ENCODE measurements at places on chromosomes 12 and 14.

DNA sequence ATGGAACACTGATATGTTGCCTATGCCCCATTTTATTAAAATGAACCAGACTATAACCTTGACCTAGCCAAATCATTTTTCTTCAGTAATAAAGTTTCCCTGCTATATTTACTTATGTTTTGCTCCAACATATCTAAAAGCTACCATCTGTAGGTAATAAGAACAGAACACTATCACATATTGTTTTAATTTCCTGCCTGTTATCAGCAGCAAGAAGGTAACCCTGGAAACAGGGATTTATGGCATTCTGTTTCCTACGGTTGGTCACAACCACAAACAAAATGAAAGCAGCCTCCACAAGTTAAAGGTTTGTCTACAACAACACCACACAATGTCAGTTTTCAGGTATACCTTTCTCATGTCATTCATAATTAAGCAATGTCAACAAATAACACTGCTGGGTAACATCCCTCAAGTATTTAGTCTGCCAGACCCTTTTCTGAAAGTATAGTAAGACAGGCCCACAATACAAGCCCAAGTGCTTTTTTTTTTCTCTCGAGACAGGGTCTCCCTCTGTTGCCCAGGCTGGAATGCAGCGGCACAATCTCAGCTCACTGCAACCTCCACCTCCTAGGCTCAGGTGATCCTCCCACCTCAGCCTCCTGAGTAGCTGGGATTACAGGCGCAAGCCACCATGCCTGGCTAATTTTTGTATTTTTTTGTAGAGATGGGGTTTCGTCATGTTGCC is 25.5 kb downstream of the GCH1 start:
- DNase-seq, result no peak

GRCh38 chr14:102442241-102443211 is 67.0 kb downstream of the ANKRD9 start:
- DNase-seq, result no peak

- DNase-seq, result no peak
Observed at GRCh38 chr12:28824849-28825248, 324.2 kb upstream of the FAR2 start.

DNA sequence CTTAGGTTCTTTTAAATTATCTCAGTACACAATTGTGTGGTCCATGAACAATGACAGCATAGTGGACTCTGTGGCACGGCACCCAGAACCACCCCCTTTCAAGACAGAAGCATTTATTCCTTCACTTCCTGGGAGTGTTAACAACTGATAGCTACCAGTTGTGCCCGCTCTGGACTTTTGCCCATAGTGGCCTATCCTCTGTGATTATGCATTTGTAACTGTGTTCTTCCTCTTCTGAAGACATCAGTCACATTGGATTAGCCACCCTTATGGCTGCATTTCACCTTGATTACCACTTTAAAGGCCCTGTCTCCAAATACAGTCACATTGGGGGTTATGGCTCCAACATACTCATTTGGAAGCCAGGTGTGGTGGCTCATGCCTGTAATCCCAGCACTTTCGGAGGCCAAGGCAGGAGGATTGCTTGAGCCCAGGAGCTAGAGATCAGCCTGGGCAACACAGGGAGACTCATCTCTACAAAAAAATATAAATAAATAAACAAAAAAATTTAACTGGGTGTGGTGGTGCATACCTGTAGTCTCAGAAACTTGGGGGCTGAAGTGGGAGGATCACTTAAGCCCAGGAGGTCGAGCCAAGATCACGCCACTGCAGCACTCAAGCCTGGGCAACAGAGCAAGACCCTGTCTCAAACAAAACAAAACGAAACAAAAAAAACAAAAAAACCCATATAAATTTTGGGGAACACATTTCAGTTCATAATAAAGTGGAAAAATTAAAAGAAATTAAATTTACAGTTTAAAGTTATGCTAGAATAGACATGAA is 27.6 kb upstream of the PHC1 start:
- DNase-seq, result no peak

DNA sequence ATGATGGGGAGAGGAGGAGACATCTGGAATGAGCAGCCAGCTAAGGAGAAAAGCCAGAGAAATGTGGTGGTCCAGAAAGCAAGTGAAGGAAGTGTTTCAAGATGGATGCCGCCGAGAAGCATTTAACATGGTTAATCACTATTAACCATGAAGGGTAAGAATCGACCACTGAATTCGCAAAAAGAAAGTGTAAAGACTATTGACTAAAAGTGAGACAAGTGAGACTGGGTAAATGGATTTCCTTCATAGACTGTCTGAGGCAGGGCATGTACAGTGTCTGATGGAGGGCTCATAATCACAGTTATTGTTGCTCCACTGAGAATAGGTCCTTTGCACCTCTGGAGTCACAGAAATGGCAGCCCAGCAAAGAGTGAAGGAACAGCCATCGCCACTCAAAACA is 25.3 kb upstream of the CLMN start:
- no peak for DNase-seq

GRCh38 chr12:93708952-93709351 is 31.8 kb downstream of the CRADD start:
- no peak for DNase-seq

- no peak for DNase-seq
Observed at GRCh38 chr12:87935216-87935615, 94.0 kb downstream of the C12orf50 start.

GRCh38 chr14:64870160-64870559 is 9.5 kb downstream of the SPTB start:
- no peak for DNase-seq

- DNase-seq, result no peak
Observed at GRCh38 chr14:91731018-91731417, 868 bp downstream of the CATSPERB start.

- DNase-seq, result no peak
Observed at GRCh38 chr14:60573943-60574495, 65.1 kb downstream of the SIX6 start.

- no peak for DNase-seq
Observed at GRCh38 chr12:6605421-6606330, 1.5 kb downstream of the CHD4 start.

DNA sequence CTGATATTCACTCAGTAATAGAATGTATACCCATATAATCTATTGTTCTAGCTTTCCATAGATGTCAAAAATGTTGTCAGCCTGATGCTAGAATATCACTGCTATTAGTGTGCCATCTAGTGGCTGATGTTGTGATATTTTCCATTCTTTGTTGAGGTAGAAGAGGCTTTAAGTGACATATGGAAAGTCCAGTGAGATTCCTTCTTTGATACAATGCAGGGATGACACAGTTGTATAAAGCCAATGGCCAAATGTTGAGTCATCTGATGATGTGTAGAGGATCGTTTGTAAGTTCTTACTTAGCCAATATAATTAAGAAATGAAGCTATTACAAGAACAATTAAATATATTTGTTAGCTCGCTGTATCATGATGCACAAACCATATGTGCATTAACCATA is 58.1 kb upstream of the PCED1B start:
- peak; percentile 46 for DNase-seq

DNA sequence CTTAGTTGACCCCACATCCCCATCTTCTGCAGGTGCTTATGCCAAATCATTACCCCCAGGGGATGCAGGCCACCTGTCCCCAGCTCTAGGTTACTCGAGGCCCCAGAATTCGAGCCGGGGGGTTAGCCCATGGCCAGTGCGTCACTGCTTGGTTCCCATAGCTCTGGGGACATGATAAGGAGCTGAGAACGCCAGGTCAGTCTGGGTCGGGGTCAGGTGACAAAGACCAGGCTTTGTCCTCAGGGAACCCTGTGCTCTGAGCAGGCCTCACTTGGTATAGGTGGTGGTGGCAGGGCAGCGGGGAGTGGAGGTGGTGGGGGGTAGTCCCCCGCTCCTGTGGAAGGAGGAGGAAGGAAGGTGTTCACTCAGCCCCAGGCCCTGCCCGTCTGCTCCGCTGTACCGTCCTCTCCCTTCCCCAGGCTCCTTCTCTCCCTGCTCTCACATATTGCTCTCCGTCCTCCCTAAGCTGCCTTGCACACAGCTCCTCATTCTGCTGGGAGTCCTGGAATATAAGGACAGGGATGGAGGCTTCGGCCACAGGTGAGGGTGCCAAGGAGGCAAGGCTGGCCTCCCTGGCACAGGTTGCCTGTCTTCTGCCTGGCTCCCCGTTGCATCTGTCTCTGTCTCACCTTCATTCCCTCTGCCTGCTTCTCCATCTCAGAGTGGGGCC is 2.0 kb upstream of the MYH6 start:
- no peak for DNase-seq

- peak; percentile 28 for DNase-seq
Observed at GRCh38 chr12:11209113-11209512, 22.4 kb upstream of the TAS2R42 start.

DNA sequence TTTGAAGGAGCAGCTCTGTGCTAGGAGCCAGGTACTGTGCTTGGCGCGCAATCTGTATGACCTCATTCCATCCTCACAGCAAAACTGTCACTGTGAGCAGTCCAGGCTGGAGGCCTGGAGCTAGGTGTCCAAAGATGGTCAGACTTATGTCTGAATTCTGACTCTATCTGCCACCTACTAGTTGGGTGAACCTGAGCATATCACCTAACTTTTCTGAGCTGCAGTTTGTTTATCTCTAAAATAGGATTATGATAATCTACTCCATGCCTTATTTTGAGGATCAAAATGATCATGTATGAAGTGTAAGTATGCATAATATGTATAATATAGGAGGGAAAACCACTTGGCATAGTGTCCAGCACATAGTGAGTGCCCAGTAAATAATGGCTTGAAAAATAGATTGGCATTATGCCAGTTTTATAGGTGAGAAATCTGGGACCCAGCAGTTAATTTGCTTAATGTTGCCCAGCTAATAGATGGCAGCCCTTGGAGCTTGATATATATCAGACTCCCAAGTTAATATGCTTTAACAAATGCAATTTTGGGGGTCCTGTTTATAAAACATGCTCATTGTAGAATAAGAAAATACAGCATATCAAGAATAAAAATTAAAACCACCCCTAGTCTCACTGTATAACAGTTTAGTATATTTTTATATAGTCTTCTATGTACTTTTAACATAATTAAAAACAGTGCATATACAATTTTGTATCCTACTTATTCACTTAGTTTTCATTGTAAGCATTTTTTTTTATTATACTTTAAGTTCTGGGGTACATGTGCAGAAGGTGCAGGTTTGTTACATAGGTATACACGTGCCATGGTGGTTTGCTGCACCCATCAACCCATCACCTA is 4.5 kb upstream of the JPH4 start:
- DNase-seq, result no peak

GRCh38 chr12:67001251-67001650 is 267.9 kb upstream of the CAND1 start:
- DNase-seq, result no peak

DNA sequence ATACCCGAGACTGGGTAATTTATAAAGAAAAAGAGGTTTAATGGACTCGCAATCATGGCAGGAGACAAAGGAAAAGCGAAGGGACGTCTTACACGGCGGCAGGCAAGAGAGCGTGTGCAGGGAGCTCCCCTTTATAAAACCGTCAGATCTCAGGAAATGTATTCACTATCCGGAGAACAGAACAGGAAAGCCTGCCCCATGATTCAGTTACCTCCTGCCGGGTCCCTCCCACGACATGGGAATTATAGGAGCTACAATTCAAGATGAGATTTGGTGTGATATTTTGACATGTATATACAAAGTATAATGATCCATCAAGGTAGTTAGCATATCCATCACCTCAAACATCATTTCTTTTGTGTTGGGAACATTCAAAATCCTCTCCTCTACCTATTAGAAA is 2.3 kb upstream of the CDCA4 start:
- no peak for DNase-seq

GRCh38 chr14:67853715-67854114 is 34.1 kb downstream of the RAD51B start:
- no peak for DNase-seq

DNA sequence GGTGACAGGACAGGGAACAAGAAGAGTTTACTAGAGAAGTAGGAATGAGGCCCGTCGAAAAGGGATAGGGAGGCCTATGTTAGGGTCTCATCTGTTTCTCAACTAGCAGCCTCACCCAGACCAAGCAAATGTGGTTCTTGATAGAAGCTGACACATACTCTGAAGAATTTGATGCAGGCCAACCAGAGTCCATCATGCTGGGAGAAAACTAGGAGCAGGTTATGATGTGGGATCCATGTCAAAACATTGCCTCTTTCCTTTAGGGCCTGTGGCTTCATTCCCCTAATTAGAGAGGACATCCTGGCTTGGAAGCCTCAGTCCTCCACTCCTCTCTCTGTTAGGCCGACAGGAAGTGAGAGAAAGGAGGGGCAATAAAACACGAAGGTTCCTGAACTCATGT is 122.8 kb downstream of the NTF3 start:
- DNase-seq, result no peak

DNA sequence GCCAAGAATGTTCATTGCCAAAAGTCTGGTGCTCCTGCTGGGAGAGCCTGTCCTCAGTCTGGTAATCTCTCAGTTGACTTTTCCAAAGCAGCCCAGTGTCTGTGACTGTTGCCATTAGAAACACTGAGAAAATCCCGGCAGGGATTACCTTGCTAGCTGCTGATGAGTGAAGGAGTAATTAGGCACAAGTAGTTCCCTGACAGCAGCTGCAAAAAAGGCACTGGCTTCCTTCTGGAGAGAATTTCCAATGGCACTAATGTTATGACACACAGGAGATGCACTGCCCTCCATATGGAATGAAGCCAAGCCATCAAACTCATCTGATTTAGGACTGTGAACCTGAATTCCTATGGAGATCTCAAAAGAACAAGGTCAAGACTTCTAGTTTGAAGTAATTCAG is 1321.2 kb upstream of the SEL1L start:
- no peak for DNase-seq

- DNase-seq, result peak; percentile 9
Observed at GRCh38 chr14:56552615-56553014, 27.0 kb upstream of the TMEM260 start.

DNA sequence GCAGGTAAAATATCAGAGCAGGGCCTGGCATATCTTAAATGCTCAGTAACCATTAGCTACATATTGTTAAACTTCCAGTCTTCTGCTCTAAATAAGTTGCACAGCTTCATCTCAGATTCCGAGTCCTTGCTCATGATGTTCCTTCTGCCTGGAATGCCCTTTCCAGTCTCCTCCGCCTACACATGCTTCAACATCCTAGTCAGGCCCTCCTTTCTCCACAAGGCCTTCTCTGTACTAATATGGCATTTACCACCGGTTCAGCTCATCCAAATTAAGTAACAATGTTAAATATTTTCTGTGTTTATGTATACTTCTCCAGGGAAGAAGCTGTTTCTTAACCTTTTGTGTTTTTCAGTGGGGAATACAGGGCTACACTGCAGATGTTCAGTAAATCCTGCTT is 8.5 kb downstream of the DHH start:
- no peak for DNase-seq

- no peak for DNase-seq
Observed at GRCh38 chr14:71238835-71239234, 331.6 kb downstream of the PCNX1 start.

DNA sequence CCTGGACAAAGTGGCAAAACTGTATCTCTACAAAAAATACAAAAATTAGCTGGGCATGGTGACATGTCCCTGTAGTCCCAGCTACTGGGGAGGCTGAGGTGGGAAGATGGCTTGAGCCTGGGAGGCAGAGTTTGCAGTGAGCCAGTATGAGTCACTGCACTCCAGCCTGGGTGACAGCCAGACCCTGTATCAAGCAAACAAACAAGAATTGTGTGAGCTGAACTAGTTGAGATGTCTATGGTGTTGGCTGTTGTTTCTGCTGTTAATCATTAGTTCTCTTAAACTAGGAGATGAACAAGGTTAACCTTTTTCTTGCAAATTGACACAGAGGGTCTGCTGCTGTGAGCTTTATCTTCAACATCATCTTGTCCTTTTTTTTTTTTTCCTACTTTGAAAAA is 23.6 kb downstream of the RASSF3 start:
- DNase-seq, result no peak

All from NT2/D1 (cell line).